T-helper 17 cell (primary cell): ENCODE measurements at places on chromosomes 16 and 17.

- no peak for DNase-seq
Measured at GRCh38 chr16:3646348-3646920, 8.1 kb upstream of the DNASE1 start.

- DNase-seq = no peak
Measured at GRCh38 chr16:65658787-65659220, 536.9 kb upstream of the CDH11 start.

DNA sequence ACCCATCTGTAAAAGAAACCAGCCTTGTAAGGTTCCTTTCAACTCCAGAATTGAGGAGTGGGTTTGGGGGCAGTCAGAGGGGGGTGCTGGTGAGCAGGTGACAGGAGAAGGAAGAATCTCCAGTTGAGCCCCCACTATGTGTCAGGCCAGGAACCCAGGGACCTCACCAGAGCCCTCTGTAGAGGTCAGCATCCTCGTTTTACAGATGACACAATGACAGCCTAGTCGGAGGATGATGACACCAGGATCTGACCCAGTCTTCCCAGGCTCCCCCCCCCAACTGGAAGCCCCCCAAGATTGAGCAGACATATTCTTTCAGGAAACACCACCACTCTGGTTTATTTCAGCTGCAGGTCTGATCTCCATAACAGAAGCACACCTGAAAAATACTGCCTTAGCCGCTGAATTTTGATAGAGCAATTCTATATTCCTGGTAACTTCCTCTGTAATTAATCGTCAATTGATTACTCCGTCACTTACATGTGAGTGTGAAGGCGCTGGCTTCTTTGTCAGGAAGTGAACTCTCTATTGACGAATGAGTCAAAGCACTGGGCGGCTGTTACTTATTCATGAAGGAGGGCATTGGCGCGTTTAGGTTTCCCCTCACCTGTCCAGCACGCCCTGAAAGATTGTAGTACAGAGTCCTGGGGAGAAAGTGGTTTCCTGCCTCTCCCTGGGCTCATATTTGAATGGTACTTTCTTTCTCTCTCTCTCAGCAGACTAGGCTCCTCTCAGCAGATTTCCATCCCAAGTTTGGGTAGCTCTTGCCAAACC, 21.2 kb downstream of the SOCS3 start:
- no peak for DNase-seq

GRCh38 chr16:59058250-59058649, 324.1 kb upstream of the GOT2 start:
- no peak for DNase-seq

DNA sequence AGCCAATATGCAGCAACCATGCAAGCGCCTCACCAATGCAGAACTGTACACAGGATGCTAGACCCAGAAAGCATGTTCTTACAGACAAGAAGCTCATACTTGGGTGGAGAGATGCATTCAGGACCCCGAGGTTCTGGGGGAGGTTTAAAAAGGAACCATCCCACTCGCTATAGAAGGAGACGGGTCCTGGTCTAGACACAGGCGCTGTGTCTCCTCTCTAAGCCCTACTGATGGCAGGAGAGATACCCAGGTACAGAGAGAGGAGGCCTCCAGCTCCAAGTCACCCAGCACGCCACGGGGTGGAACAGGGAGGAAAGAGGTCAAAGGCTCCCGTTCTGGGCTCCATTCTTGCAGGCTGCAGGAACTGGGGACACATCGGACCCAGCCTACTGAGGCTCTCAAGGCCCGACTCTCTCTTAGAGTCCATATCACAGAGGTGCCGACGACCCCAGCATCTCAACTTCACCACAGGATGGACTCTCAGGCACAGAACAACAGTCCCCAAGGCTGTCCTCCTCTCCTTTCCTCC, 28.0 kb downstream of the SRCIN1 start:
- no peak for DNase-seq

DNA sequence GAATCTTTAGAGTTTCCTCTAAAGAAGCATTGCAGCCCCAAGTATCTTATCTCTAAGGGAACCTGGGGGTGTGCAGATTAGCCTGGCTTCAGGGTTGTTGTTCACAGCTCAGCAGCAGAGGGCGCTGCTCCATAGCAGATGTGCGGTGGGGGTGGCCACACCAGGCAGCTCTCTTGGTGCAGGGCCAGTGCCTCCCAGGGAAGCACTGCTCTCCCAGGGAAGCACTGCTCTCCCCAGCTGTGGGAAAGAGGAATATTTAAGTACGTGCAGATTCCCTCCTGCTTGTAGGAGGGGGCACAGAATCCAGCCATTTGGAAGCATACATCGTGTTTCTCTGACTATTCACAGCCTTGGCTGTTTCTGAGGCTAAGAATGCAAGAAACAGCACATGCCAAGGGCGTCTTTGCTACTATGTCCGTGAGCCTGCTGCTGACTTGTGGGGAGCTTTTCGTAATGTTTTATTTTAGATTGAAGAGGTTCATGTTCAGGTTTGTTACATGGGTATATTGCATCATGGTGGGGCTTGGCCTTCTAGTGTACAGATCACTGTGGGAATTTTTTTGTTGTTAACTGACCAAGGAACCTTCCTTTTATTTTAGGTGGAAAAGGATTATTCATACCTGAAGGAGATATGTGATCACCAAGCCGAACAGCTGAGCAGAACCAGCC, 217.8 kb downstream of the SPECC1 start:
- peak; percentile 28 for DNase-seq

GRCh38 chr17:76720941-76721340, 5.5 kb downstream of the JMJD6 start:
- no peak for DNase-seq
